Activated naive CD8-positive, alpha-beta T cell treated with anti-CD3 and anti-CD28 coated beads, Interleukin-2, amount 10 ng/mL, durations not matched to agents 7 days and 5 days (primary cell): ENCODE measurements at places on chromosomes 7 and 10. TPM values are rescaled to one million over a fixed set of nuclear protein-coding genes. Genes with fewer than 3 reads are reported as not detected.
A peak's percentile ranks its signal among the peaks of the same experiment; 100 is the strongest.

GRCh38 chr10:82564353-82565196 is 689.6 kb downstream of the NRG3 start:
- H3K27me3 ChIP-seq, result no peaks in the 10 kb centered on the region
- no peaks in the 10 kb centered on the region for H3K4me1 ChIP-seq
- DNase-seq, result no peak
- H3K4me3 ChIP-seq, result no peak overlapping the region
- no peaks in the 10 kb centered on the region for H3K36me3 ChIP-seq

DNA sequence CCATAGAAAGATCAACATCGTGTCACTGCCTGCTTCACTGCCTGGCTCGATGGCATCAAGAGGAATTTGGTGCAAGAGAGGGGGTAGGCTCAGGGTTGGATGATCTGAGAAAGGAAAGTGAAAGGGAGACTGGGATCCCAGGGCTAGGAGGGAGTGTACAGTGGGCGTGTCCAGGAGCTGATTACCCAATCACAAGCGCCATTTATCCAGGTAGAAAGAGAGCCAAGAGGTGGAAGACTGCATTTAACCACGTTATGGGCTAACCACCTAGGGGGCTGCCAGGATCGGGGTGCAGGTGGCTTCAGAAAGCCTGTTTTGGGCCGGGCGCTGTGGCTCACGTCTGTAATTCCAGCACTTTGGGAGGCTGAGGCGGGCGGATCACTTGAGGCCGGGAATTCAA is 10.3 kb downstream of the PODXL start:
- H3K27ac ChIP-seq, result no peak overlapping the region
- no peak overlapping the region for H3K4me3 ChIP-seq
- peaks cover 2% of the 10 kb centered on the region for H3K27me3 ChIP-seq
- no peak for DNase-seq
- H3K4me1 ChIP-seq, result peaks cover 11% of the 10 kb centered on the region

DNA sequence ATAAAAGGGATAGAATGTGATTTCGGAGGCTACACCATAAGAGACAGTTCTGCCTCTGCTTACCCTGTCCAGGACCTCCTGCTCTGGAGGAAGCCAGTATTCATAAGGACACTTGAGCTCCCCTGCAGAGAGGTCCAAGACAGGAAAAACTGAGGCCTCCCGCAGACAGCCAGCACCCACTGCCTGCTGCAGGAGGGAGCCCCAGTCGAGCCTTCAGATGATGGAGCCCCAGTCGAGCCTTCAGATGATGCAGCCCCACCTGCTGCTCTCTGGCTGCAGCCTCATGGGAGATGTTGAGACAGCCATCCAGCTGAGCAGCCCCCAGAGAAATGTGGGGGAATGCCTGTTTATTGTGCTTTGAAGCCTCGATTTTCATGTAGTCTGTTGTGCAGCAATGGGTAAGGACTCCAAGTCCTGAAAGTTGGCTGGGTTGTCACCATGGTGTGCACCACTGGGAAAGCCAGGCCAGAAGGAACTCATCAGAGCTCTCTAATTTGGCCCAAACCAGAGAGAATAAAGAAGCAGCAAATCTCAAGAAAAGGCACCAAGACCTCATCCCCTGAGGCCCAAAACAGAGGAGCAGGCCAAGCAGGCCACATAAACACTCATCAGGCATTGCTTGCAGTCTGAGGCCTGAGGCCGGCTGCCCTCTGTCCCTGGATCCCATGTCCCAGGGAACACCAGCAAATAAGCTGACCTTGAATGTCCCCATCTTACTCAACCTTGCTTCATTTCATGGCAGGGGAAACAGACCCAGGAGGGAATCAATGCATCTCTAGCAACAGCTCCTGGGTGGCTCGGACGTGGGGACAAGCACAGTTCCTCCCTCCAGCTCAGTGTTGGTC is 30.9 kb downstream of the CALML5 start:
- H3K4me1 ChIP-seq, result no peaks in the 10 kb centered on the region
- no peaks in the 10 kb centered on the region for H3K36me3 ChIP-seq
- DNase-seq, result no peak
- H3K27ac ChIP-seq, result no peak overlapping the region
- H3K4me3 ChIP-seq, result no peak overlapping the region

GRCh38 chr7:29300026-29300480 is 105.5 kb downstream of the CHN2 start:
- H3K4me3 ChIP-seq, result no peak overlapping the region
- no peak for DNase-seq
- H3K27me3 ChIP-seq, result peaks cover 16% of the 10 kb centered on the region
- no peak overlapping the region for H3K27ac ChIP-seq
- no peaks in the 10 kb centered on the region for H3K4me1 ChIP-seq

GRCh38 chr7:50287129-50287528 is 17.4 kb upstream of the IKZF1 start:
- H3K27me3 ChIP-seq, result peaks cover 2% of the 10 kb centered on the region
- H3K4me3 ChIP-seq, result no peak overlapping the region
- no peak for DNase-seq
- H3K27ac ChIP-seq, result no peak overlapping the region
- peaks cover 1% of the 10 kb centered on the region for H3K36me3 ChIP-seq

DNA sequence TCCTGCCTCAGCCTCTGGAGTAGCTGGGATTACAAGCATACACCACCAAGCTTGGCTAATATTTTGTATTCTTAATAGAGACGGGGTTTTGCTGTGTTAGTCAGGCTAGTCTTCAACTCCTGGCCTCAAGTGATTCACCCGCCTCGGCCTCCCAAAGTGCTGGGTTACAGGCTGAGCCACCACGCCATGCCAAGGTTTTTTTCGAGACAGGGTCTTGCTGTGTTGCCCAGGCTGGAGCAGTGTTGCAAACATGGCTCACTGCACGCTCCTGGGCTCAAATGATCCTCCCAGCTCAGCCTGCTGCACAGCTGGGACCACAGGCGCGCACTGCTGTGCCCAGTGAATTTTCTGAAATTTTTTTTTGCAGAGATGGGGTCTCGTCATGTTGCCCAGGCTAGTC is 3.3 kb upstream of the SEC31B start:
- H3K36me3 ChIP-seq, result peaks cover 28% of the 10 kb centered on the region
- DNase-seq, result no peak
- H3K27me3 ChIP-seq, result no peaks in the 10 kb centered on the region
- no peak overlapping the region for H3K27ac ChIP-seq
- H3K4me1 ChIP-seq, result peaks cover 27% of the 10 kb centered on the region

Gene PCDH15
- total RNA-seq, result not detected

Gene FAM25G
- total RNA-seq, result not detected

GRCh38 chr10:102514487-102515311 is 10.9 kb downstream of the SUFU start:
- H3K27me3 ChIP-seq, result no peaks in the 10 kb centered on the region
- peaks cover 8% of the 10 kb centered on the region for H3K36me3 ChIP-seq
- no peak overlapping the region for H3K27ac ChIP-seq
- no peak overlapping the region for H3K4me3 ChIP-seq
- H3K4me1 ChIP-seq, result peaks cover 10% of the 10 kb centered on the region

DNA sequence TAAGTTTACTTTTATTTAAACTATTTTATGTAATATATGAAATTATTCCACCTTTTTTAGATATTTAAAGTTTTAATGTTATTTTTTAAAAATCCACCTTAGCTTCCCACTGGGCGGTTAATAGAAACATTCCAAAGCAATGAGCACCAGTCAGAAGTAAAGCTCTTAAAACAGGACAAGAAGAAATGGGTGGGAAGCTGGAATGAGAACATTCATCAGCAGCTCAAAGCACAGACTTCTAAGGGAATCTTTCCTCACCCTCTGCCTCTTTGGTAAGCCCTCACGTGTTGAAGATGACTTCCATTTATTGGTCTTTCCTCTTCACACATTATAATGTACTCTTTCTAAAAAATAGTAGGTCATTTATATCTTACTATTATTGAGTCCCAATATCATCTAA is 3.1 kb downstream of the AGMO start:
- no peak overlapping the region for H3K4me3 ChIP-seq
- no peaks in the 10 kb centered on the region for H3K36me3 ChIP-seq
- H3K27ac ChIP-seq, result no peak overlapping the region

Gene RGR
- not detected for total RNA-seq

DNA sequence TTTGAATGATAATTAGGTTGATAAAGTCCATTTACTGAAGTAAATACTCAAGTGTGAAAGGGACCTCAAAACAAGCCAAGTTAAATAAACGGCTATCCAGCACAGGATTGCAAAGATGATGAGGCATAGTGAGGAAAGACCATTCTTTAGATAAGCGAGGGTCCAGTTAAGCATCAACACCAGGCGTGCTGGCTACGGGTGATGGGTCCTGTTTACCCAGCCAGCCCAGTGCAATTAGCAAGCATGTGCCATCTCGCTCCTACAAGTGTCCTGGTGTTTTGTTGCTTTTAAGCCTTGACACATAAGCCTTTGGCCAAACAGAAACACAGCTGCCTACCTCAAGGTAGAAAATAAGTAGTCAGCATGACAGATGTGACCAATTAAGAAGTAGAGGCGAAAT is 7.1 kb downstream of the NEBL start:
- H3K4me3 ChIP-seq, result no peak overlapping the region
- no peak for DNase-seq
- H3K36me3 ChIP-seq, result no peaks in the 10 kb centered on the region
- H3K27me3 ChIP-seq, result no peaks in the 10 kb centered on the region
- H3K4me1 ChIP-seq, result no peaks in the 10 kb centered on the region
- no peak overlapping the region for H3K27ac ChIP-seq

Gene HOXA5
- total RNA-seq, result not detected

- no peak overlapping the region for H3K27ac ChIP-seq
- H3K27me3 ChIP-seq, result peaks cover 1% of the 10 kb centered on the region
- no peak overlapping the region for H3K4me3 ChIP-seq
- no peak for DNase-seq
- no peaks in the 10 kb centered on the region for H3K36me3 ChIP-seq
These were observed 441.4 kb upstream of the FOXK1 start for GRCh38 chr7:4240520-4241303.

GRCh38 chr10:92506336-92506735 is 67.6 kb downstream of the IDE start:
- no peaks in the 10 kb centered on the region for H3K36me3 ChIP-seq
- H3K27me3 ChIP-seq, result no peaks in the 10 kb centered on the region
- no peak overlapping the region for H3K27ac ChIP-seq
- H3K4me1 ChIP-seq, result no peaks in the 10 kb centered on the region
- H3K4me3 ChIP-seq, result no peak overlapping the region
- DNase-seq, result no peak

DNA sequence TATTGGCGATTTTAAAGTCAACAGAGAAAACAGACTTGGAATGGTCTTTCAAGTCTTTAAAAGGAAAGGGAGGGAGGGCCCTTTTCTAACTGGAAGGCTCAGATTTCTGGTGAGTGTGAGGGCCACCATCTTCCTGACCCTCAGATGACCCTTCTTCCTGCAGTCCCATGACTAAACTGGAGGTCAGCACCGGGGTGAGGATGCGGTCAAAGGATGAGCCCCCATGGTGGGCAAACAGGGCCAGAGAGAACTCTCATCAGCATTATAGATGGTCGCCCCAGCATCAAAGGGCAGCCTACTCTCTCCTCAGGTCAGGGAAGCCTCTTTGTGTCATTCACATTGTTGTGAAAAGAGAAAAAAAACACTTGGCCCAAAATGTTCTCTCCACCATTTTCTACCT is 219.2 kb downstream of the LRMDA start:
- H3K4me3 ChIP-seq, result no peak overlapping the region
- DNase-seq, result no peak
- peaks cover 2% of the 10 kb centered on the region for H3K27me3 ChIP-seq
- no peak overlapping the region for H3K27ac ChIP-seq
- no peaks in the 10 kb centered on the region for H3K4me1 ChIP-seq

GRCh38 chr7:4958477-4959301 is at the start of gene MMD2:
MMD2 (minus strand) TSS chr7:4959187; CDS start chr7:4959017, 170 bp downstream.
- H3K4me1 ChIP-seq, result peaks cover 2% of the 10 kb centered on the region
- no peak within 1 kb of the TSS for H3K27ac ChIP-seq
- peaks cover 32% of the 10 kb centered on the region for H3K27me3 ChIP-seq
- no peak within 1 kb of the TSS for H3K4me3 ChIP-seq
- no peak for DNase-seq

- H3K27ac ChIP-seq, result no peak overlapping the region
- no peak overlapping the region for H3K4me3 ChIP-seq
- peaks cover 3% of the 10 kb centered on the region for H3K27me3 ChIP-seq
- DNase-seq, result no peak
- no peaks in the 10 kb centered on the region for H3K36me3 ChIP-seq
These were observed 11.1 kb upstream of the PRKG1 start for GRCh38 chr10:51063166-51063565.

DNA sequence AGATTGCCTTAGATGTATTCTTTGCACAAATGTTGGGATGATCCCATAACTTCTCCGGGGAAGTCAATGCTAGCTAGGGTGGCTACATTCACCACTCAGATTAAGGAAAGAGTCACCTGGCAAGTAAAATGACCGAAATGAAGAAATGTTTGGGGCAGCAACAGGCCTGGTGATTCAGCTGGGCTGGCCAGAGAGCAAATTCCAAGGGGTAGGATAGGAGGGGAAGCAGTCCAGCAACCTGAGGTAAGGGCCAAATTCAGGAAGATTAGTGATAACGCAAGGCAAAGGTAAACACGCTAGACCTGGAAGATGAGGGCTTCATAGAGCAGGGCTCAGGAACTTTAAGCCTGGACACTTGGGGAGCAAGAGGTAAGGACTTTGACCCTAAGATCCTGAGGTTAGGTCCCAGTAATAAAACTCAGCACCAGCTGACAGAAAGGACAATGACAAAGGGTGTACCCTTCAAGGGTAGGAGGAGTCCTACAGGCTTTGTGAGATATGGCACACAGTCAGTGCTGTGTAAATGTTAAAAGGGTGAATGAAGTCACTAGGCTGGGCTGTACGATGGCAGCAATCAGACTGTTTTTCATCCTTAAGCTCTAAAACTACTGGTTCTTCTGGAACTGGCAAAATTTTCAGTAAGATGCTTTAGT is 22.7 kb upstream of the SMNDC1 start:
- H3K4me3 ChIP-seq, result no peak overlapping the region
- peaks cover 12% of the 10 kb centered on the region for H3K36me3 ChIP-seq
- H3K4me1 ChIP-seq, result peaks cover 7% of the 10 kb centered on the region
- no peak overlapping the region for H3K27ac ChIP-seq
- DNase-seq, result no peak
- H3K27me3 ChIP-seq, result peaks cover 36% of the 10 kb centered on the region

- H3K36me3 ChIP-seq, result no peaks in the 10 kb centered on the region
- no peaks in the 10 kb centered on the region for H3K27me3 ChIP-seq
- H3K4me1 ChIP-seq, result no peaks in the 10 kb centered on the region
- H3K27ac ChIP-seq, result no peak overlapping the region
- DNase-seq, result no peak
- no peak overlapping the region for H3K4me3 ChIP-seq
These were observed 175.1 kb upstream of the HDAC9 start for GRCh38 chr7:18320422-18320821.

Gene SOSTDC1
- total RNA-seq, result not detected

Gene CCAR1
- 68.6 TPM for total RNA-seq

Gene ADAM22
- 4.6 TPM for total RNA-seq

Gene C1GALT1
- total RNA-seq, result 51.4 TPM

Gene HEPACAM2
- total RNA-seq, result not detected

- peaks cover 14% of the 10 kb centered on the region for H3K4me1 ChIP-seq
- no peaks in the 10 kb centered on the region for H3K27me3 ChIP-seq
These were observed 128.8 kb downstream of the GATA3 start for GRCh38 chr10:8183241-8183704.

GRCh38 chr7:2299870-2300512 is 14.2 kb downstream of the SNX8 start:
- H3K36me3 ChIP-seq, result peaks cover 4% of the 10 kb centered on the region
- no peak for DNase-seq
- no peaks in the 10 kb centered on the region for H3K27me3 ChIP-seq
- no peak overlapping the region for H3K4me3 ChIP-seq
- H3K4me1 ChIP-seq, result peaks cover 6% of the 10 kb centered on the region
- H3K27ac ChIP-seq, result no peak overlapping the region

GRCh38 chr7:5450549-5451327 is 27.1 kb upstream of the TNRC18 start:
- H3K36me3 ChIP-seq, result no peaks in the 10 kb centered on the region
- peaks cover 3% of the 10 kb centered on the region for H3K27me3 ChIP-seq
- no peaks in the 10 kb centered on the region for H3K4me1 ChIP-seq
- peak; percentile 56 for DNase-seq
- H3K27ac ChIP-seq, result no peak overlapping the region
